Smooth muscle cell of trachea (primary cell): ENCODE measurements at places on chromosomes 2 and 18. TPM values are rescaled to one million over a fixed set of nuclear protein-coding genes. Genes with fewer than 3 reads are reported as not detected.

REG3A gene
- not detected in 2 replicates for total RNA-seq

XIRP2 gene
- not detected in 2 replicates for total RNA-seq

LIPG gene
- 0.58 and 0.83 TPM in 2 replicates for total RNA-seq

PROKR1 gene
- total RNA-seq = not detected in 2 replicates

DRC1 gene
- total RNA-seq = 0.33 TPM in 1 of 2 replicates, not detected in the other

ABCB11 gene
- under 0.01 TPM in 1 of 2 replicates, not detected in the other for total RNA-seq

SCYGR4 gene
- not detected in 2 replicates for total RNA-seq

NLRC4 gene
- total RNA-seq = not detected in 2 replicates

ZNF236 gene
- 10.6 and 14.0 TPM in 2 replicates for total RNA-seq

NAT8 gene
- not detected in 2 replicates for total RNA-seq

SULT1C4 gene
- under 0.01 TPM in 1 of 2 replicates, not detected in the other for total RNA-seq

SOX11 gene
- total RNA-seq = under 0.01 TPM in 1 of 2 replicates, not detected in the other

ANKRD30B gene
- total RNA-seq = 0.15 and 0.50 TPM in 2 replicates

TMEM169 gene
- total RNA-seq = 0.29 and 0.50 TPM in 2 replicates

UPP2 gene
- total RNA-seq = under 0.01 TPM in 1 of 2 replicates, not detected in the other

LMAN1 gene
- total RNA-seq = 219 and 245 TPM in 2 replicates
